ENCODE measurements at places on chromosomes 1 and 21.

DNA sequence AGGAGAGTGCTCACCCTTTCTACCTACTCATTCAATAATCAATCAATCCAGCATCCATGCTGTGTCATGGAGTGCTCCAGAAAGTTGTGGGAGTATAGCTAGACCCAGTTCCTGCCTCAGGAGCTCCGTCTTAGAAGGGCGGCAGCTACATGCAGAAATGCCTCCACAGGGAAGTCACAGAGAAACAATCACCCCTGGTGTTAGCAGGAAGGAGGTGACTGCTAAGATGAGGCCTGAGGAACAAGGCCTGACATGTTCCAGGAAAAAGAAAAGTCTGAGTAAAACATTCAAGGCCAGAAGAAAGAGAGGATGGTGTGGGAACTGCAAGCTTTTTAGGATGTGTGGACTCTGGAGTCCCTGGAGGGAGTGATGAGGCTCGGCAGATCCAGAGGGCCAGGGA is 142.5 kb upstream of the MAGI3 start:
- peak; percentile 82 for DNase-seq

- DNase-seq, result peak; percentile 63
Observed at GRCh38 chr1:160428655-160429054, 28.3 kb downstream of the VANGL2 start.

- peak; percentile 98 for DNase-seq
Observed at GRCh38 chr1:154972517-154973343, 1.8 kb upstream of the CKS1B start.

DNA sequence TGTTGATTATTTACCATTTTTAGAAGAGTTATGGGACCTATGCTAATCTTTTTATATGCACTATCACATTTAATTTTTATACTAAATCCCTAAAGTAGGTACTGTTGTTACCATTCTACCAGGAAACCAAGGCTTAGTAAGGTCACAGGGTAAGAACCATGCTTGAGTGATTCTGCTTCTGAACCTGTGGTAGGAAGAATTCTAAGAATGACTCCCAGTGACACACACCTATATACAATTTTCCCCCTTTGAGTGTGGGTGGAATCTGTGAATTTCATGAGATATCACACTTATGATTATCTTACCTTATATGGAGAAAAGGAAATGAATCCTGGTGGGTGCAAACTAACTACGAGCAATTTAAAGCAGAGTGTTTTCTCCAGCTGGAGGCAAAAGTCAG is 391.0 kb downstream of the USH2A start:
- DNase-seq, result no peak

GRCh38 chr1:223711173-223711572 is 1.2 kb upstream of the CAPN2 start:
- DNase-seq, result peak; percentile 62

DNA sequence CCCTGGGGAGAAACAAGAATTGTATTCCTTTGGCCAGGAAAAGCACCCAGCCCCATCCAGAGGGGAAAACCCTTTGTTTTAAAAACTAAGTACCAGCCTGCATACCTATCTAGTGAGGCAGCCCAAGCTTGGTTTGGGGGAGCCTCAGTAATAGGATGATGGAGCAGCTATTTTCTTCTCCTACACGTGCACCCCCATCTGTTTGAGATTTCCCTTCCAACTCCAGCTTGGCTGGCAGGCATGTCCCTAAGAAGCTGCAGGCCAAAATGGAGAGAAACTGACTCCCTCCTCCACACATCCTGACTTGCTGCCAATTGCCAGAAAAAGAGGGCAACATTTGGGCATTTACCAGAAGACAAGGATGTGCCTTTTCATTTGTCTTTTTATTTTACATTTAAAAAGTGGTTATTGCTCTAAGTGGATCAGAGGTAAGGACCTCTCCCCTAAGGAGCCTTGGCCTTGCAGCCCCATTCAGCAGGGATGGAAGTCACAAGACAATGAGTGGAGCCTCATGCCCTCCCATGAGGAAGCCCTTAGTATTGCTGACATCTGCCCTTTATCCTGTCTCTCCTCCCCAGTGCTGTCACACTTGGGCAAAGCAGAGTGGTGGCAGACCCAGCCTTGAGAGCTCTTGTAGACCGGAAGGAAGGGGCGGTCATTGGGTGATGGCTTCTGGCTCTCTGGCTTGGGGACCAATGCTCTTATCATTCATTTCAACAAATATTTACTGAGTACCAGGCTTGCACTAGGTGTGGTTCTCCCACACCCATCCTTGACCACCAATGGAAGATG is 8.6 kb downstream of the FNDC5 start:
- DNase-seq, result no peak

DNA sequence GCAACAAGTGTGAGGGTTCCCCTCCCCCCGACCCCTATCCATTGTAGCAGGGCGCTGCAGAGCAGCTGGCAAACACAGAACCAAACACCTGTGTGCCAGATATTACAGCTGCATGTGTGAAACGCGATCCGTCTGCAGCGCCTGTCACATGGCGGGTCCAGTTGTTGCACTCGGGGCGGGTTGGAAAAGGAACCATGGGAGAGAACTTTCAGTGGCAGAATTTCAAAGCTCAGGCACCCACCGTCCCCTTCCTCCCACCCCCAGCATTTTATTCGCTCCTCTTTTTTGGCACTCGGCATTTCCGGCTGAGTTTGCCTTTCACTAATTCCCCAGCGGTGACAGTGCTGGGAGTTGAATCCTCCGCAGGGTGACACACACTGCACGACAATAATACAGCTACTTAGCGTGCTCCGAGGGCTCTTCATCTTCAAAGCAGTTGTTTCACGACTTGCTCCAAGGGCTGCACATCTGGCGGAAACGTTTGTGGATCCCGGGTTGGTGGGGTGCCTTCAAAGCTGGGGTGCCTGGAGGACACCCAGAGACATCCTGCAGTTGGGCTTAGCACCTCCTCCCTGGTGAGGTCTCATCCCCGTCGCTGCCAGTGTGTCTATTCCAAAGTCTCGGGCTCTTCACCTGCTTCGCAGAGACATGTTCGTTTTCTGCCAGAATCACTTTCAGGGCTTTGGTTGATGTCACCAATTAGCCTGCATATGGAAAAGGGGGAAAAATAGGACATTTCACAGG is 180.7 kb downstream of the ZBTB18 start:
- DNase-seq, result peak; percentile 32

DNA sequence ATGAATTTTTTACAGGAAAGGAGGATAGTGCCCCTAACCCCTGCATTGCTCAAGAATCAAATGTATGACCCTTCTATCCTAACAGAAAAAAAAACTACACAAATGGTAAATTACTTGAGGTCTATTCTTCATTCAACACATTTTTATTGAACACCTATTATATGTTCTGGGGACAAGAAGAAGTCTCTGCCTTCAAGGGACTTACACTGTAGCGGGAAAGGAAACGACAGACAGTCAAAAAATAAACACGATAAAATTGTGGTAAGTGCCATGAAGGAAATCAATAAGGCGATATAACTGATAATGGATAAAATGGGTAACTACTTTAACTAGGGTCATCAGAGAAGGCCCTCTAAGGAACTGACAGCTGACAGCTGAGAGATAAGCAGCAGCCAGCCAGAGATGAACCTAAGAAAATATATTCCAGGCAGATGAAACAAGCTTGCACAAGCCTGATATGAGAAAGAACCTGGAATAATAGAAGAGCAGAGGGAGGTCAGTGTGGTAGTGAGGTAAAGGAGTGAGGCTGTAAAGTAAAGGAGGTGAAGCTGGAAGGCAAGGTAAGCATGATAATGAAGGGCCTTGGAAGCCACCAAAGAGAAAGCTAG is 66.4 kb downstream of the PHTF1 start:
- DNase-seq, result no peak

- DNase-seq, result peak; percentile 88
Observed at GRCh38 chr1:93324486-93325464, 20.9 kb upstream of the DR1 start.

DNA sequence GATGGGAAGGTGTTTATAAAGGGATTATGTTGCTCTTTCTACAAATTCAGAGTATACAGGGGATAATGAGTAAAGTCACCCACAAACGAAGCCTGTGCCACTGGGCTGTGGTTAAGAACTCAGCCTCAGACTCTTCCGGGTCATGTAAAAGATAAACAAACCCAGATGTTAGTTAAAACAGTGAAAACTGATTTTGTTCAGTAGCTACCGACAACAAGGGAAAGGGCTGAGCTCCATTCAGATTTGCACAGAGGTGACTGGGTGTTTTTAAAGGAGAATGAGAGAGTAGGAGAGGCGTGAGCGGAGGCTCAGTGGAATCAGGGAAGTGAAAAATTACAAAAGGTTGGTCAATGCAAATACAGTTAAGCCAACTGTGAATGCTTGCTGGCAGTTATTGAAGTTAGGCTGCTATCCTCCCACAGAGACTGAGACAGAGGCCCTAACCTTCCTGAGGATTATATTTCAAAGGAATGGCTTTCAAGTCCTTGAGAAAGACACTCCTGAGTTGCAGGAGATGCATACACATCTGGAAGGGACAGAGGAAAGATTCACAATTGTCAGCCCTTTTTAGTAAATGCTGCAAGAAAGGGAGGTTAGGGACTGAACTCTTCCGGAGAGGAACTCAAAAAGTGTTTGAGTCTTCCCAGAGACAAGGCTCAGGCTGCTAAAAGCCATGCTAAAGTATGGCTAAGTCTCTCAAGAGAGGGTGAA is 29.9 kb upstream of the SAMD13 start:
- no peak for DNase-seq

- DNase-seq, result no peak
Observed at GRCh38 chr1:118334506-118334905, 149.5 kb upstream of the SPAG17 start.

- DNase-seq, result no peak
Observed at GRCh38 chr1:117815926-117816325, 113.5 kb downstream of the GDAP2 start.

- DNase-seq, result no peak
Observed at GRCh38 chr1:80988926-80989325, 811.8 kb upstream of the ADGRL2 start.

- no peak for DNase-seq
Observed at GRCh38 chr21:45305836-45306235, 18.1 kb upstream of the POFUT2 start.

DNA sequence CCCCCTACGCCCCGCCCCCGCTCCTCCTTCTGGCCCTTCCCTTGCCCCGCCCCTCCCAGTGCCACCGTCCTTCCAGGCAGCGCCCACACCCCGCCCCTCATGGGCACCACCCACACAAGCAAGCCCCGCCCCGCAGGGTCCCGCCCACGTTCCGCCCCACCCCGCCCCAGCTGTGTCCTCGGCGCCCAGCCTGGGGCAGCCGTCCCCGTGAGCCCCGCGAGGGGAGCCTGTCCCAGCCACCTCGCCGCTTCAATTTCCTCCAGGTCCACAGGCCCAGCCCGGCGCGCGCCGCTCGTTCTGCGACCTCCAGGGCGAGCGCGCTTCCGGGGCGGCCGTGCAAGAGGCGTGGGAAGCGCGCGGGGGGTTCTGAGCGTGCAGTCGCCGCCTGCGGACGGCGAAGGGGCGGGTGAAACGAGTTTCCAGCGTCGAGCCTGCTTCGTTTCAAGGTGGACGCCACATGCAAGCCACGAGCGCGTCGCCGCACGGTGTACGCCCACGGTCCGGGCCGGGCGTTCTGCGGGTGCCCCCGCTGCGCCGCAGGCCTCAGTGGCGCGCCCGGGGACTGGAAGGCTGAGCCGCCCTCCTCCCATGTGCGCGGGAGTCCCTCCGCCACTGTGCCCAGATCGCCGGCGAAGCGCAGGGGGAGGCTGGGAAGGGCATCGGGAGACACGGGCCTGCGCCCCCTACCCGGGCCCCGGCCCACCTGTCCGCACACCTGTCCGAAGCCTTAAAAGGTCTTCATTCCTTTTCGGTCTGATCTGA is 10.8 kb upstream of the FAAP20 start:
- DNase-seq, result peak; percentile 93

- DNase-seq, result no peak
Observed at GRCh38 chr1:41980827-41981653, 62.3 kb upstream of the HIVEP3 start.

DNA sequence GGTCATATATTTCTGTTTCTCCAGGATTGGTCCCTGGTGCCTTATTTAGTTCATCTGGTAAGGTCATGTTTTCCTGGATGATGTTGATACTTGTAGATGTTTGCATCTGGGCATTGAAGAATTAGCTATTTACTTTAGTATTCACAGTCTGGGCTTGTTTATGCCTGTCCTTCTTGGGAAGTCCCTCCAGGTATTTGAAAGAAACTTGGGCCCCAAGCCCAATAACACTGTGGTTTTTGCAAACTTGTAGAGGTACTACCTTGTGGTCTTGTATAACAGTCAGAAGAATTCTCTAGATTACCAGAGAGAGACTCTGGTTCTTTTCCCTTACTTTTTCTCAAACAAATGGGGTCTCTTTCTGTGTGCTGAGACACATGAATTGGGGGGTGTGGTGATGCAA is 251.4 kb upstream of the B3GALT2 start:
- peak; percentile 95 for DNase-seq

DNA sequence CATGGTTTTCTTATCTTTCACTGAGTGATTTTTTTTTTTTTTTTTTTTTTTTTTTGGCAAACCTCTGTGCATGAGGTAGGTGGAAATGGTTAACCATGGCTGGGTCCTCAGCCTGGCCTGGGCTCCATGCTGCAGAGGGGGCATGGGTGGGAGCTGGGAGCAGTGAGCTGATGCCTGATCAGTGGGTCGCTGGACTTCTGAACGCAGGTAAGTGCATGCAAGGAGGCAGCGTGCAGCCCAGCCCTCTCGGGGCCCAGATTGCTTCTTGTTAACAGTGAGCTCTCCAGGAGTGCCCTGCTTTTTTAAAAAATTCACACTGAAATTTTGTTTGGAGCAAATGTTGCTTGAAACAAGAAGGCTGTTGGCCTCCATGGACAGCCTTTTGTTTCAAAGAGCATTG is 75.2 kb downstream of the UCK2 start:
- no peak for DNase-seq

GRCh38 chr1:206723805-206724472 is 39.2 kb downstream of the MAPKAPK2 start:
- DNase-seq, result peak; percentile 78

- peak; percentile 38 for DNase-seq
Observed at GRCh38 chr1:37868466-37868865, 9.1 kb upstream of the MTF1 start.

- no peak for DNase-seq
Observed at GRCh38 chr1:226596531-226597165, 48.1 kb downstream of the STUM start.

GRCh38 chr1:113194846-113195830 is 122.1 kb downstream of the LRIG2 start:
- no peak for DNase-seq

DNA sequence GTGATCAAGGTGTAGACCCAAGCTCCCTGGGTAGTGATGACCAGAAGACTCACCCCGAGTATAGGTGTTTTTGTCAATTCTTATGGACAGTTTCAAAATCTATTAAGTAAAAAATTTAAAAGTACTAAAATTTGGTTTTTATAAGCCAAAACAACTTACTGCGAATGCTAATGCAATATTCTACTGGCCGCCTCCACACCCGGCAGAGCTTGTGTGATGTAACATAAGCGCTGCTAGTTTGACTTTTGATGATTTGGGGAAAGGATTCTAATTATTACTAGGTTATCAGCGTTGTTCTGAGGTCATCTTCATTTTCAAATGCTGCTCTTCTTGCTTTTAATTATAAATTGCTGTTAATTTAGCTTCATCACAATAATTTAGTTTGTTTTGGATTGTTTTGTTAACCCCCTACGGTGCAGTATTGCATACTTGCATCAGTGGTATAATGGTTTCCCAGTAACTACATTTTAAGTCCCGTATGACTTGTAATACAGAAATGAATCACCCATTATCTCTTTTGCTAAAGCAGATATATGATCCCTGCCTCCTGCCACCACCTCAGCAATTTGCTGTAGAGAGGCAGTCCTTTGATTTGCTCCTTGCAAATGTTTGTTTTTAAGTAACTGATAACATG is 178.0 kb downstream of the SDCCAG8 start:
- DNase-seq, result no peak

- DNase-seq, result no peak
Observed at GRCh38 chr21:46022551-46023525, 41.3 kb downstream of the COL6A1 start.

All from epithelial cell of esophagus (primary cell).